Natural killer cell (primary cell): ENCODE measurements at places on chromosomes 12 and 14.
A peak's percentile ranks its signal among the peaks of the same experiment; 100 is the strongest.

- DNase-seq: no peak
Measured at GRCh38 chr14:97866195-97866594, 1069.0 kb downstream of the VRK1 start.

DNA sequence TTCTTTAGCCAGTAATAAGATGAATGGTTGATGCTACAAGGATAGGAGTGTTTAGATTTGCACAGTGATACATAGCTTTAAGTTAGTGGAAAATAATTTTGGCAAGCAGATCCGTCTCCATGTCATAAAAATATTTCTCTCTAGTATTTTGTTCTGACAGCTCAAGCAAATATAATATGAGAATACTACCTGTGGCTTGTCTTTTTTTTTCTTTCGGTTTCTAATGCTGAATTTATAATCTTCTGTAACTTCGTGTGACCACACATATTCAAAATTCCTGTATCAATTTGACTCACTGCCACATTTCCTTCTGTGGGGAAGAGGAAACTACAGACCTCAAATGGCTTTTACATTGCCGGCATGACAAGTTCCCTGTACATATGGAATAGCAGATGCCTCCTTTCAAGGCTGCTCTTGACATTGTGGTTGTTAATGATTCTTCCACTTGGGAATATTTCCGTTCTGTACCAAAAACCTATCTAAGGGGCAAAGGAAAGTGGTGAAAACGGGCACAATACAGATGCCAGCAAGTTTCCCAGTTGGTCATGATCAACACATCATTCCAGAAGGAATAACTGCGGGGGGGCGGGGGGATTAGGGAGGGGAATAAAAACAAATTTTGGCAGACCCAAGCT is 103.6 kb upstream of the CCDC91 start:
- no peak for DNase-seq

GRCh38 chr12:117212563-117213190 is 22.4 kb upstream of the FBXO21 start:
- peak; percentile 80 for DNase-seq

- no peak for DNase-seq
Measured at GRCh38 chr12:107411792-107412535, 273.6 kb upstream of the PWP1 start.

DNA sequence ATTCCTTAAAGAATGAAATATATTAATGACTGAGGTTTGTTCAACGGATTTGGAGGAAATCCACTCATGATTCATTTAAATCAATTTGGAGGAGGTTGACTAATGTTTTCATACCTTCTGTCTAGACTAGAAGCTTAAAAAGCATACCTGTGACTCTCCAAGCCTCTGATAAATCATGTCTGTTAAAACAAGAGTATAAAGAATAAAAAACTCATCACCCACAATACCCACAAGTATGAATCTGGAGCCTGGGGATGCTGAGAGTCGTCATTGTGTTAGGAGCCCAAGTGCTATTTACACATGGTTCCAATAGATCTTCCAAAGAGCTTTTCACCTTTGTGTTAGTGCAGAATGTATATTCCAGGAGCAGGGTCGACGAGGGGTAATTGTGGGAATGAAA is 86.8 kb upstream of the ADAMTS20 start:
- DNase-seq: no peak

DNA sequence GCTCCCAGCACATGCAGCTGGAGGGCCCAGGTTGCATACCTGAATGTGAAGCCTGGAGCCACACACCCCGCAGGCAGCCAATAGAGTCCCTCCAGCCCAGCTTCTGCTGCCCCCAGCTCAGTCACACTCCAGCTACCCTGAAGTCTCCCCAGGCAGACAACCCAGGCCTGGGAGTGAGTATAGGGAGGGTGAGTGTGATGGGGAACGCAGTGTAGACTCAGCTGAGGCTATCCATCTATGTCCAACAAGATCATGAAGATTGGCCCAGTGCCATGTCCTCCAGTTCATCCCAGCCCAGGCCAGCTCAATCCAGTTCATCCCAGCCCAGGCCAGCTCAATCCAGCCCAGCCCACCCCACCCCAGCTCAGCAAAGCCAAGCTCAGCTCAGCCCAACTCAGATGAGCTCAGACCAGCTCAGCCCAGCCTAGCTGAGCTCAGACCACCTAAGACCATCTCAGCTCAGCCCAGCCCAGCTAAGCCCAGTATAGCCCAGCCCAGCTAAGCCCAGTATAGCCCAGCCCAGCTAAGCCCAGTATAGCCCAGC is 330.4 kb downstream of the TMEM121 start:
- peak; percentile 5 for DNase-seq

GRCh38 chr12:90682398-90682797 is 272.6 kb downstream of the CCER1 start:
- DNase-seq: no peak

DNA sequence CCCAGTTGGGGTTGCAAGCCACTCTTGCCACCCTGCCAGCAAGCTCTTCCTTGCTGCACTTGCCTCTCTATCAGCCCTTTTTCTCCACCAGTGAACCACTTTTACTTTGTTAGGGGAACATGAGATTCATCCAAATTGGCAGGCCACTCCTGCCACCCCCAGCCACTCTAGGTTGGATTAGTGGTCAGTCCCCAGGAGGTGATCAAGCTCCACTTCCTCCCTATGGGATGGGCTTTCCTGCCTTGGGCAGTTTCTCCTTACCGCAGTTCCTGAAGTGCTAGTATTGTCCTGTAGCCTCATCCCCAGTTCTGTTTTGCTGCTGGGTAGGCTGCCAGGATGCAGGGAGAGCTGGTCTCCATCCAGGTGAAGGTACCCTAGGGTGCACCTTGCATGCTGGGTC is 104.5 kb downstream of the ALG10 start:
- DNase-seq: no peak

- no peak for DNase-seq
Measured at GRCh38 chr12:105995961-105996431, 142.8 kb downstream of the NUAK1 start.

GRCh38 chr14:96509457-96510090 is 7.4 kb downstream of the PAPOLA start:
- DNase-seq: no peak

- no peak for DNase-seq
Measured at GRCh38 chr14:60650373-60650961, 1.2 kb upstream of the SIX1 start.

DNA sequence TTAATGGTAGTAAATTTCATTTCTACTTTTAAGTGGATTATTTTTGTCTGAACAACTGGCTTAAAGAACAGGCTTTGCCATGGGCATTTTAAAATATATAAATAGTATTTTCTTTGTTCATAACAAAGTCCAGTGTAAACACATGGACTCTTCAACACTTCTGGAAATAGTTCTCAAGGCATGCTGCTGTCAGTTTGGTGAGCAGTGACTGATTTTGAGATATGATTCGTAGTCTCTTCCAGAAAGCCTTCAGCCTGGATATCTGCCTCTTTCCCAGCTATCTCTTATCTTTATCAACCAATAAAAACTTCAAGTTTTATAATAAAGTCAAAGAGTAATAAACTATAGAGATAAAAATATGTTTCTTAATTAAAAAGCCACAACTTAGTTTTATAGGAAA is 110.7 kb downstream of the NAV3 start:
- DNase-seq: no peak
